ENCODE measurements at places on chromosomes 3 and 15. TPM values are rescaled to one million over a fixed set of nuclear protein-coding genes. Genes with fewer than 3 reads are reported as not detected.

Gene ITGA11
- 1.7 TPM for total RNA-seq

Gene RPUSD3
- 34.9 TPM for total RNA-seq

Gene CHRM5
- total RNA-seq = 0.23 TPM

Gene C3orf70
- 3.0 TPM for total RNA-seq

Gene HDC
- total RNA-seq = 8.6 TPM

DNA sequence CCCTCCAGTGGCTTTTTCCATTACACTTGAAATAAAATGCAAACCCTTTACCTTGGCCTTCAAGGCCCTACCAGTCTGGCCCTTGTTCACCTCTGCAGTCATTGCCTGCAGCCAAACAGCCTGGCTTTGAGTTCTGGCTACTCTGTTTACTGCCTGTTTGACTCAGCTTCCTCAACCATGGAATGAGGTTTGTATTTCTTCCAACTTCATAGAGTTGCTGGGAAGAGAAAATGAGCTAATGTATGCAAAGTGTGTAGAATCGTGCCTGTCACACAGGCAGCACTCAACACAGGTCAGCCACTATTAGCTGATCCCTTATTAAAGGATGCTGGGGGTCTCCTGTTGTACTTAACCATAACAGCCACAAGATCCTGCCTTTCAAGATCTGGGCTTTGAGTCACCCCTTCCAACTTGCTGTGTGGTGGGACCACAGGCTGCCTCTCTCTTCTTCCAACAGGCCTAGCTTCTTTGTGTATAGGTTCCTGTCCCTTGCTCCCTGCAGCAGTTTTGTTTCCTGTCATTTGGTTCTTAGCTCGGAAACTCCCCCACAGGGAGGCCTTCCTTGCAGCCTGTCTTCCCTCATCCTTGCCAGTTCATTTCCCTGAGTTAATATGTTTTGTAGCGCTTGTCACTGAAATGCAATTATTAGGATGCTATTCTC is 6.4 kb downstream of the MED12L start:
- H3K27me3 ChIP-seq = peaks cover 16% of the 10 kb centered on the region
- H3K36me3 ChIP-seq = no peaks in the 10 kb centered on the region
- no peak overlapping the region for H3K27ac ChIP-seq
- H3K4me1 ChIP-seq = no peaks in the 10 kb centered on the region
- no peak overlapping the region for H3K4me3 ChIP-seq

- DNase-seq = no peak
- no peak overlapping the region for H3K4me3 ChIP-seq
- H3K36me3 ChIP-seq = no peaks in the 10 kb centered on the region
- no peaks in the 10 kb centered on the region for H3K27me3 ChIP-seq
- H3K4me1 ChIP-seq = no peaks in the 10 kb centered on the region
These were observed 30.3 kb upstream of the CPOX start for GRCh38 chr3:98623572-98624280.

- no peaks in the 10 kb centered on the region for H3K27me3 ChIP-seq
- no peak overlapping the region for H3K27ac ChIP-seq
- no peaks in the 10 kb centered on the region for H3K36me3 ChIP-seq
- no peaks in the 10 kb centered on the region for H3K4me1 ChIP-seq
These were observed 56.1 kb downstream of the OSTN start for GRCh38 chr3:191255156-191255555.
